ENCODE measurements at places on chromosomes 7 and 10.

DNA sequence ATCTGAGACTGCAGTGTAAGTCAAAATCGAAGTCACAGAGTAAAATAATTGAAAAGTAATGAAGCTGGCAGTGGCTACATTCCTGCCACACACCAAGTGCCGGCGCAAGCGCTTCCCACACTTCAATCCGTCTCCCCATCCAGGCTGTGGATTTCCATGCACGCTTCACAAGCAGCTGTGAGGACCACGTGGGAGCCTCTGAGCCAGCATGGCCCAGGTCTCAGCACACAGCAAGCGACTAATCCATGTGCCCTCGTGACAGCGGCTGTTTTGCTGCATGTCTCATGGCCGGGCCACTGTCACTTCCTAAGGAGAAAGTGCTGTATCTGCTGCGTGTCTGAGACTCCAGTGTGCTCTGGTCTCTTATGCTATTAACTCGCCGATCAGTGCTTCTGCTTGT lies 566.9 kb downstream of the DNAJB6 start:
- DNase-seq: no peak

GRCh38 chr10:103177123-103177522 lies 15.9 kb downstream of the NT5C2 start:
- DNase-seq: no peak

- peak; percentile 41 for DNase-seq
Observed at GRCh38 chr7:105890290-105890997, 14.0 kb upstream of the ATXN7L1 start.

DNA sequence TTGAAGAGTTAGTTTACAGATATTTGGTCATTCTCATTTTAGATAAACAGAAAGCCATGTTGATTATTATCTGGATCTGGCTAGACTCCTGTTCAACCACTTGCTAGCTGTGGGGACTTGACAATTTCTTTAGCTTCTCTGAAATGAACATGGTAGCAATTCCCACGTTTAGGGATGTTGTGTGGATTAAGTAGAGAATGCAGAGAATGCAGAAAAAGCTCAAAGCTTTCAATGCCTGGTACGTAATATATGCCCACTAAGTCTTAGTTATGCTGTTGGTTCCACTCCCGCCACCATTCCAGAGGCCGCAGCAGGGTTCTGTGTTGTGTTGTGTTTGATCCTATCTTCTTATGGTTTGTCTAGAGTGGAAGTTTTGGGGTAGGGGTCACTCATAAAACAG lies 39.2 kb upstream of the RPA3 start:
- no peak for DNase-seq

DNA sequence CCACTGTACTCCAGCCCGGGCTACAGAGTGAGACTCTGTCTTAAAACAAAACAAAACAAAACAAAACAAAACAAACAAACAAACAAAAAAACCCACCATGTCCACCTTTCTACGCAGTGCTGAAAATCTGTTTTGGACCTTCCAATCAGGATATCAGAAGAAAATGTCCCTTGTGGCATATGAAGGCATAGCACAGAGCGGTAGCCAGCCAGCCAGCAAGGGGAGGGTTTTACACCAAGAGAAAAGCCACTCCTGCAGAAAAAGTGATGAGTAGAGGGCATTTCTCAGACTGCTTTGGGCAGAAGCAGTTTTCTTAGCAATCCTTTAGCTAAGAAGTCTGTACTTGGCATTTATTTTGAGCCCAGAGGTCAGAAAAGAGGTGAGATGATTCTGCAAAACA lies 612.2 kb downstream of the TYW1 start:
- DNase-seq: no peak

DNA sequence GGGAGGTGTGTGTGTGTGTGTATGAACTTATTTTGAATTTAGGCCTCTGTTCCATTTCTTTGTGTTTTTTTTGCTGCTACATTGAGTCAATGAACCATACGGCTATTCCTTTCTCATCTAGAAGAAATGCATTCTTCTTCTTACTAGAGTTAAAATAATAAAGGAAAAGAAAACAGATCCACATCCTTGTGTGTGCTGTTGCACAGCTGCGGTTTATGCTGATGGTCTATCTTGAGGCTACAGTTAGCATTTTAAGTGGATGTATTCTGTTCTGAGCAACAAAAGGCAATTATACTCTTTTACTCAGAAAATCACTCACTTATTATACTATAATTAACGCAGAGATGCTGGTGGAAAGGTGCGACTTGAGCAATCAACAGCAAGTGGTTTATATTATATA lies 615.0 kb upstream of the MBL2 start:
- DNase-seq: no peak

GRCh38 chr10:19580691-19581090 lies 235.5 kb upstream of the PLXDC2 start:
- peak; percentile 13 for DNase-seq

GRCh38 chr10:52779541-52780390 lies 7.2 kb upstream of the MBL2 start:
- peak; percentile 58 for DNase-seq

DNA sequence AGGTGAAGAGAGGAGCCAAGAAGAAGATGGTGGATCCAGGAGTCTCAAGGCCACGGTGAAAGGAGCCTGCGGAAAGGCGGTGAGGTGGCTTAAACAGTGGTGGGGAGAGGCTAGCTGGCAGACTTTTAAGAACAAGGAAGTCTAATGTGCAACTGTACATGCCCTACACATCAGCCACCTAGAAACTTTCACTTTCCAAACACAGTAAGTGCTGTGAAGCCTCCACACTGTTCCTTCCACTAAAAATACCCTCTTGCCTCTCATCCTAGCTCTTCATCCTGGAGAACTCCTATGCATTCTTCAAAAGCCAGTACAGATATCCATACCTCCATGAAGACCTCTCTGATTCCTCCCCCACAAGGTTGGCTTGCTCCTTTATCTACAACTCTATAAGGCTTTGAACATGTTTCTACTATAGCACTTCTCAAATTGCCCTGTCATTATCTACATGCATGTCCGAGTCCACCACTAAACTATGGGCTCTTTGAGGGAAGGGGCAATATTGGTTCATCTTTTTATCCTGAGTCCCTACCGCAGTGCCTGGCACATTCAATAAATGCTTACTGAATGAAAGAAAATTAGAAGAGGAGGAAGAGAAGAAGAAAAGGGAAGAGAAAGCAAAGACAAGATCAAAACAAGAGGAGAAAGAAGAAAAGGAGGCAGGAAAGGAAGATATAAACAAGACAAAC lies 54.2 kb downstream of the DNAJC12 start:
- no peak for DNase-seq

- DNase-seq: no peak
Observed at GRCh38 chr10:11813855-11814567, 9.1 kb upstream of the PROSER2 start.

DNA sequence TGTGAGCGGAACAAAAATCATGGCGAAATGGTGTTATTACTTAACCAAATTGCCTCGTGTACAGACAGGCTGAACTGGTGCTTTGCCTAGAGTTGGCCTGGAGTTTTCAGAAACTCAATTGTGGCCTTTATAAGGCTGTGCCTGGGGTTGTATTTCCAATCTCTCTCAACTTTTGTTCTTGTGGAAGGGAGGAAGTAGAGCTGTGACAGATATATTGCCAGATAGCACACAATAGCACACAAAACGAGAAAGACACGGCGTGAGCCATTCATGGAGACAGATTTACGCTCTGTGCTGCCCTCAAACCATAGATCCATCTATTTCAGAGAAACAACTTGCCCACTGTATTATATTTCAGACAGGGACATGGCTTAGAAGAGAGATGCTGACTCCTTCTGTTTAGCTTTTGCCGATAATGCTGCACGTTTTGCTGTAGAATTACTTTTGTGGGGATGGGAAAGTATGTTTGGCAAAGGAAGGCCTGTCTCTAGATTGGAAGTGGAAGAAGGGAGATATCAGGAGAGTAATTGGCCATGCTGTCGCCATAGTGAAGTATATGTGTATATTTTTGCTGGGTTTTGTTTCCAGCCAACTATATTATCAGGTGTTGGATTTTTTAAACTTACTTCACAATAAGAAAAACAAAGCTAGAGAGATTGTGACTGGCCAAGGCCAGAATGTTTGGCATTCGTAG lies 80.4 kb downstream of the AUTS2 start:
- DNase-seq: no peak

DNA sequence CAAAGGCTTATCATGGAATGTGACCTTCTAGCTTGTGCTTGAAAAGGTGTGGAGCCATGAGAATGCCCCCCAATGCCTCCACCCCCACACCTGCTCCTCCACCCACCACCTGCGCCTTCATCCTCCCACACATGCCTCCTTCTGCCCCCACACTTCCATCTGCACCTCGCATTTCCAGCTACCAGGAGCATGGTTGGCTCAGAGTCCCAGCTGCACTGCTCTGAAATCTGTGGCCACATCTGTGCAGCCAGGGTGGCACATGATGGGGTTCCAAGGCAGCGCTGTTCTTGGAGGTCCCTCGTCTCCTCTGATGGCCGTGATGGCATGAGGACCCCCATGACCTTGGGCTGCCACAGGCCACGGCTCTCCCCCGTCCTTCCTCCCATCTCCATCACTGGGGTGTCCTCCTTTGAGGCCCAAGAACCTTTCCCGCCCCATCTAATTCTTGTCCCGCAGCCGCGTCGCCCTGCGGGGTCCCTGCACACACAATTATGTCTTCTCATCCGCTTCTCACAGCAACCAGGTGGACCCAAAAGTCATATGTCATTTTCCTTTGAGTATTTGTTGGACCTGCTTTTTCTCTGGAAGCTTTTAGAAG lies 40.6 kb upstream of the CNPY1 start:
- no peak for DNase-seq

GRCh38 chr7:8343556-8343955 lies 81.6 kb upstream of the ICA1 start:
- no peak for DNase-seq
